ENCODE measurements at places on chromosomes 4 and X. TPM values are rescaled to one million over a fixed set of nuclear protein-coding genes. Genes with fewer than 3 reads are reported as not detected.

GRCh38 chr4:110071466-110071865 lies 126.9 kb downstream of the ELOVL6 start:
- no peak for DNase-seq

- DNase-seq = no peak
Observed at GRCh38 chr4:11344916-11345315, 83.8 kb downstream of the HS3ST1 start.

DNA sequence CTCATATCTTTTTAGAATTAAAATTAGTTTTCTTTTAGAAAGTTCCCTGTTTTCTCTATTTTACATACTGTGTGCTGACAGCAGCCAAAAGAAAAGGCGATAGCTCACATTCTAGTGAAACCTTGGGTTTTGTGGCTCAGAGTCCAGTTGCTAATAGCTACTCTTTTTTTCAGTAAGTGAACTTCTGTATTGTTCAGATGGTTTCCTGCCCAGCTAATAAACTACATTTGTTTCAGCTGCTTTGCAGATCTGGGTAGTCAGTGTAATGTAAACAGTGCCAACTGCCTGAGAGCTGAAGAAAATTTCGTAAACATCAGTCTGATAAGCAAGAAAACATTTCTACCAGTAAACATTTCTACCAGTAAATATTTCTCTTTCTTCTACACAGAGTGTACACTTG lies 370.2 kb downstream of the GRIA2 start:
- no peak for DNase-seq

DNA sequence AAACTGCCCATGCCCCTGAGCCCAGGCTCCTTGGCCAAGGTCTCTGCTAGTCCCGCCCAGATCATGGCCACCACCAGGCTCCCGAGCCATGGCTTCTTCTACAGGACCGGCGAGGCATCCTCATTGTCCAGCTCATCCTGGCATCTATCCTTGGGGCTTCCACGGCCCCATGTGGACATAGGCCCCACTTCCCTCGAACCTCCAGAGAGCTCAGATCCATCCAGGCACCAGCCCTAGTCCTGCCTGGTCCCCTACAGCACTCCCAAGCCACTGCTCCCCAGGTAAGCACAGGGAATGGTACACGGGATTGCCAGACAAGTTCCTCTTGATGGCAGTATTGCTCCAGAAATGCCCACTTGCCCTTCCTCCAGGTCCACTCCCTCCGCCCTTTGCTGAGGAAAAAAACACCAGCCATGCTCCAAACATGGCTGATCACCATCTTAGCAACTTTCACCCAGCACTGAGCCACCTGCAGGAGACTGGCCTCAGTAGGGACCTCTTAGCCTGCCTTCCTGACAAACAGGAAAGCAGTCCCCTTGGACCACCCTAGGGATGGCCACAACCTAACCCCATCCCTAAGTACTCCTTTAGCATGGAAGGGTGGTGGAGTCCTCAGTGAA lies 272.1 kb upstream of the AGTR2 start:
- peak; percentile 83 for DNase-seq

DNA sequence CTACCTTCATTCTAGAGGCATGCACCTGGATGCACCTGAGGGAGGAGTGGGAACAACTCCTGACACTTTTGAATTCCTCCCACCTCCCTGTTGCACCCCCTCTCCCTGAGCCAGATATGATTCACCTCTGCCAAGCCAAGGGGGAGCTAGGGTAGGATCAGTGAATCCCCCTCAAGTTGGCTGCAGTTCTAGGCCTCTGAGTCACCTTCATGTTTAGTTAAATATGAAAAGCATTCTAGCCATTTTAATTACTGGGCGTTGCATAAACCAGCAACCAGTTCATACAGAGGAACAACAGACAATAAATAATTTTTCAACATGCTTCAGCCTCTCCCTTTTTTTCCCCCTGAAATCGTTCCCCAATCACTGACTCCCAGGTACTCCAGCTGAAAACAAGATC lies 1440.2 kb downstream of the ADGRL3 start:
- no peak for DNase-seq

DNA sequence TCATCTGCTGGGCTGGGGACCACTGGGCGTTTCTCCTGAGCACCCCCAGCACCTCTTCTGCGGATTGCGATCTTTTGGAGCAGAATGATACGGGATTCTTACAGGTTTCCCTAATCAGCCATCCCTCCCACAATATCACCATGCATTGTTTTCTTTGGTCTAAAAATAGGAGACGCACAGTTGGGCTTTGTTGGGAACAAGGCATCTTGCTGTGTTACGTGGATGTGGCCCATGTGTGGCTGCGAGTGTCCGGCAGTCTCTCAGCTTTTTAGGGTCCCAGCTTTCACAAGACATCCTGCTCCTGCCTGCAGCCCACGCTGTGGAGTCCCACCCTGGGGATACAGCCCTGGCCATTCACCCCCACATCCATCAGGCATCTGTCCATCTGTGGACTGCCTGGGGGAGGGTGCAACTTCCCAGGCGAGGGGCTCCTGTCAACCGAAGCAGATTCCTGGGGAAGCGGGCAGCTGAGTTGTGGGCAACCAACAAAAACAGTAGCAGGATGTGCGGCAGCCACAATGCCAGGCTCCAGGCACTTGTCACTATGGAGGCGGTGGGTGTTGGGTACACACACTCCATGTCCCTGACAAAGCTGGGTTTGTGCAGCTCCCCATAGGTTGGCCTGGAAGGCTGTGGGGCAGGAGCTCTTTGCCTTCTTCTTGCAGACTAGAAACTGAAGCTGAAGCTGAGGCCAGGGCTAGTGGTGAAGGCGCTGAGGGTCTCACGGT lies 185.5 kb upstream of the PSAPL1 start:
- no peak for DNase-seq

GRCh38 chr4:138448169-138448568 lies 206.0 kb upstream of the SLC7A11 start:
- DNase-seq = no peak

GRCh38 chr4:140813804-140814203 lies 57.6 kb upstream of the TBC1D9 start:
- DNase-seq = no peak

DNA sequence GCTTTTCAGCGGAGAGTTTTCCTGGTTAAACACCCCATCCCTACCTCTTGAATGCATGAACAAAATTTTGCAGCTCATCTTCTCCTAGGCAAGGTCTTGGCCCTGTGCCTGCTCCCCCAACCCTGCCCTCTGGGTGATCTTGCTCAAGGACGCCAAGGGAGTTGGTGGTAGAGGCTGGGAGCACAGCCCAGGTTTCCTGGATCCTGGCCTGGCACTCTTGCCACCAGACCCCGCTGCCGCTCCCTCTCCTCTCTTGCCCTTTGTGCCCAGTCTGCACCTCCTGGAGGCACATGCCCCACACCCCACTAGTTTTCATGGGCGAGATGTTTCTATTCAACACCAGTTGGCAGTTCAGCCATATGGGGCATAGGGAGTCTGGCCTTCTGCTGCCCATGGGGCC lies 37.3 kb downstream of the TSC22D3 start:
- DNase-seq = peak; percentile 66

GRCh38 chr4:134708026-134708425 lies 506.4 kb upstream of the PABPC4L start:
- no peak for DNase-seq

DNA sequence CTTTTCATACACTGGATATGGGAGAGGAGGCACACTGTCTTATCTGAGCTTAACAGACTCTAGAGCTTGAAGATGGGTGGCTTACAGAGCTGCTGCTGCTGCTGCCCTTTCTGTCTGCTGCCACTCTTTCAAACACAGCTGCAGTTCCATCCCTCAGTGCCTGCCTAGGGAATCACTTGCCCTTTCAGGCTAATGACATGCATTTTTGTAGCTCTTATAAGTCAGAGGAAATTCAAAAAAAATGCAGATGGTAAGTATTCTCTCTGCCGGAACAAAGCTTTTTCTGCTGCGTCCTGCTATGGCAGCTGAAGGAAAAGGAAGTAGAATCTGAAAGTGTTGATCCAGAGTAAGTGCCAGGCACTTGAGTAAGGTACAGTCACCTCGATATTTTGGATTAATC lies 460.4 kb upstream of the DIAPH2 start:
- no peak for DNase-seq

DNA sequence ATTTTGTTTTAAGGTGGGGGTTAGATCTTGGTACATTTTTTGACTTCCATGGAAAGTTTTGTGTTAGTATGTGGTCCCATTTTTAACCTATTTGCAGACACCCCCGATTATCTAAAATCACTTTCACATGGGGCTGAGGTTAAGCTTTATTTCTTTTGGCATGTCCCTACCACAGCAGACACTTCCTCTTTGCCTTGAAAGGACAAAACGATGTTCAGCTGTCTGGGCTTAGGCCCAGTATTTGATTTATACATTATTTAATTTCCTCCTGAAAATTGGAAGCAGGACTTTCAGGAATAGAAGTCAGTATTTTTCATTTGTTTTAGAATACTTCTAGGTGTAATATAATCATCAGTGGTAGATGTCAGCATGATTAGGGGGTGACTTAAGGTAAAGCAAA lies 112.4 kb upstream of the SPRY1 start:
- DNase-seq = no peak

DNA sequence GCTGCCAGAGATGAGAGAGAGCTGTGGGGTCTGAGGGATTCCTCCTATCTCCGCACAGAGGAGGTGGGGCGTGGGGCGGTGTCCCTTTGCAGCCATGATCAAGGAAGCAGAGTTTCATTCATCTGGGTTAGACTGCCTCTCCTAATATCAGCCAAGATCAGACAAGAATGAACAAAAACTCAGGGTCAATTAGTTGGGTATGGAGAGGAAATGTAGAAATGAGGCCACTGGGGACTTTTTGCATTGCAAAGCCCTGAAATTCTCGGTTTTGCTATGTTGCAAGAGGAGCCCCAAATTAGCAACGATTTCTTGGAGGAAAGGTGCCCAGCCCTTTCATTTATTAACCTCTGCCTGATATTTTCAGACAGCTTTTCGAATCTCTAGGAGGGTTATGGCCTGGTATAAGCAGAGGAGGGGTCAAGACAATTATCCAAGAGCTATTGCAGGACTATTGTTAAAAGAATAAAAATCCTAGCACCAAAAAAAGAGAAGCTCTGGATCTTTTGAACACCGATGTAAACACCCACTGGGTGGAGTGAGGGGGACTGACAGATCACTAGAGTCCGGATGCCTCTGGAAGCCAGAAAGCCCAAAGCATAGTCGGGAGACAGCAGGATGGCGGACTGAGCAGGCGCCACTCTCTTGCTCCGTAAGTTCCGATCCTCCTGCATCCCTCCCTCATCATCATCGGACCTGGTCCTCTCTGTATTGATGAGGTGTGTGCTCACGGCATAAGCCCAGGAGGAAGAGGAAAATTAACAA lies 34.4 kb upstream of the ACSL1 start:
- DNase-seq = no peak

- no peak for DNase-seq
Observed at GRCh38 chr4:17763931-17764330, 17.5 kb downstream of the FAM184B start.

DNA sequence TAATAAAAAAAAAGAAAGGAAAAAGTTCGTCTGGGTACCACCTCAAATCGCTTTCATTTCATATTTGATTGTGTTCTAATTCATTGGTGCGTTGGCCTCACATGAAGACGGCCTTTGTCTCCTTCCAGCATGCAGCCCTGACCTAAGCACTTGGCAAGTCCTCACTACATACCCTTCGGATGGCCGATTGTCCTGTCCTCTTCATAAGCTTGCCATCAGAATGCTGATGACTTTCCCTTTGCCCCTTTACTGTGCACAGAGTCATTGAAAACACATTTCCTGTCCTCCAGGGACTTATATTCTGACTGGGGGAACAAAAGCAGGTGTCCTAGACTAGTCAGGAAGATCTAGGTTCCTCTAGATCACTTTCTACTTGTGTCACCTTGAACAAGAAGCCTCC lies 43.0 kb downstream of the RTL5 start:
- no peak for DNase-seq

GRCh38 chr4:26717332-26717731 lies 133.4 kb downstream of the TBC1D19 start:
- DNase-seq = no peak

DNA sequence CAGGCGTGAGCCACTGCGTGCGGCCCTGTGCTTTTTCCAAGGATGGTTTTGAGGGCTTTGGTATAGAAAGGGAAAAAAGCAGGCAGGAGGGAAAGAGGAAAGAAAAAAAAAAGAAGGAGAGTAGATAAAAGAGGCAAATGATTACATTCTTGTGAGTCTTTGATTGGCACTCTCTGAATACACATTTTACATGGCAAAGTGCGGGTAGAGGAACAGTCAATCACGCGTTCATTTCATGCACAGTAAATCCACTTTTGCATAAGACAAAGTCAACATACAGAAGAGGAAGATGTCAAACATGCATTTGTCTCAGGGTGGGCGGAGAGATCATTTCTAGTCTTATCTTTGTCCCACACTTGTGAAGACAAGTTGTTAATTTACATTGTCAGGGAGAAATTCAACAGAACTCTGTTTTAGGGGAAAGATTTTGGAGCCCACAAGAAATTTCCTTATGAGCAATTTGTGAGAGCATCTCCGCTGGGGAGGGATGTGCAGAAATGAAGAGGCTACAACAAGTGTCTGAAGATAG lies 183.2 kb downstream of the DHRSX start:
- no peak for DNase-seq

- DNase-seq = no peak
Observed at GRCh38 chrX:29872831-29873230, 342.5 kb upstream of the MAGEB2 start.

GRCh38 chrX:53456254-53456653 lies 22.1 kb upstream of the HSD17B10 start:
- DNase-seq = no peak

DNA sequence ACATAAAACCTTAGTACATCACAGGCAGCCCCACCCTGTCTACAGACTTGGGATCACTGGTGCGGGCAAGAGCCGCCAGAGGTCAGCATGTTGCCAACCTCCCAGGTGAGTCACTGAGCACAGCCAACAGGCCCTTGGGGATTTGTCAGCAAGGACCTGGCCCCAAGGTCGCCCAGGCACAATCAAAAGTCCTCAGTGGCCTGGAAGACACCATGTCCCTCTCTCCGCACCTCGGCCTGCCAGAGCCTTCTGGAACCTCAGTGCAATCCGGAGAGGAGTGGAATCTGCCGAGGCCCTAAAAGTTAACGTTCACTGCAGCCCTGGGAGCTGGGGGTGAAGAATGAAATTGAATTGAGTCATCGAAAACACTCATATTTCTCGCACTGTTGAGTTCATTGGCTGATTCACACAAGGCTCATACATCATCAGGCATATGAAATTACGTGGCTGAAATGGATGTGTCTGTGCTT lies 74.3 kb downstream of the WFS1 start:
- peak; percentile 59 for DNase-seq

- DNase-seq = no peak
Observed at GRCh38 chr4:170270628-170271027, 180.9 kb upstream of the AADAT start.

GRCh38 chrX:97524340-97524739 lies 640.6 kb downstream of the RPA4 start:
- no peak for DNase-seq

GRCh38 chr4:136803433-136803832 lies 728.9 kb downstream of the PCDH18 start:
- DNase-seq = no peak

AFF2 gene
- polyA plus RNA-seq = 0.04 TPM

DUSP21 gene
- not detected for polyA plus RNA-seq

FMR1NB gene
- polyA plus RNA-seq = not detected

ZCCHC18 gene
- 8.8 TPM for polyA plus RNA-seq

VMA21 gene
- polyA plus RNA-seq = 11.3 TPM

PLXNB3 gene
- polyA plus RNA-seq = 0.49 TPM

GPR173 gene
- 1.1 TPM for polyA plus RNA-seq

UGT2B7 gene
- not detected for polyA plus RNA-seq

TMSB15A gene
- 1.8 TPM for polyA plus RNA-seq
